ENCODE measurements at places on chromosomes 4 and X. TPM values are rescaled to one million over a fixed set of nuclear protein-coding genes. Genes with fewer than 3 reads are reported as not detected.
A peak's percentile ranks its signal among the peaks of the same experiment; 100 is the strongest.

DNA sequence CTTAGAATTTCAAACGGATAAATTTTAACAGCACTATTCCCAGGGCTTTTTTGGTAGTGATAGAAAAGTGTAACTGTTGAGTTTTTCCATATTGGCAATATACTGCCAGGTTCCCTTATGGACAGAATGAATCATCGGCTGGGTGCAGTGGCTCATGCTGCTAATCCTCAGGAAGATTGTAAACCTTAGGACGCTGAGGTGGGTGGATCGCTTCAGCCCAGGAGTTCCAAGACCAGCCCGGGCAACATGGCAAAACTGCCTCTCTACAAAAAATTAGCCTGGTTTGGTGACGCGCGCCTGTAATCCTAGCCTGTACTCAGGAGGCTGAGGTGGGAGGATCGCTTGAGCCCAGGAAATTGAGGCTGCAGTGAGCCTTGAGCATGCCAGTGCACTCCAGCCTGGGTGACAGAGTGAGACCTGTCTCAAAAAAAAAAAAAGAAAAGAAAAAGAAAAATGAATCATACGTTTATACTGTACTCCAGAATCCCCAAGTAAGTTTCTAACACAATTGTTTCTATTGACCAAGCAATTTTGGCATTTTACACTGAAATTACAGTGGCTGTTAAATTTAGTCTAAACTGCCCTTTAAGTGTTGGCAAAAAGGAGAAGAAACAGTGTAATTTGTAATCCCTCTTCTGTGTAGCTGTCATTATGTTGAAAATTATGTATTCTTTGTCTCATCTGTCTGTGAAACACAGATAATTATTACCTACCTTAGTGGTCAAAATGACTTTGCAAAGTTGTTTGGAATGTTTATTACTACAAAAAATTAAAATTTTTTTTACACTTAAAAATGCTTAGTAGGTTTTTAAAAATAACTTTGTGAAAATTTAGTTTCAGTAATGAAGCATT lies 1.8 kb downstream of the SLC30A9 start:
- DNase-seq = no peak

- DNase-seq = no peak
These were observed 24.4 kb downstream of the RTL5 start for GRCh38 chrX:72107320-72107719.

DNA sequence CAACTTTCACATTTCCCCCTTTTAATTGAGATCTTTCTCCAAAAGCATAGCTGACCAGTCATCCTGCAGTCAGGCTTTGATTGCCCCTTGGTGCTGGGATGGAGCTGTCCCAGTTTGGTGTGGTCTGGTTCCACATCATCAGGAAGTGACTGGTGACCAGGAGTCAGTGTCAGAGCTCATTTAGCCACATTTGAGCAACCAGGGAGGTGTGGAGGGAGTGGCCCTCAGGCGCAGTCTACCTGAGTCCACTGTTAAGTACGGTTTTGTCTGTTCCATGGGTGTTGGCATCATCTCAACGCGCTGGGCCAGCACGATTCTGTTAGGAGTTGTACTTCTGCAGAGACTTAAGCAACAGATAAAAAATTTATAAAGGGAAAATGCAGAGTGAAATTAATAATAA lies 52.6 kb downstream of the RGS12 start:
- DNase-seq = no peak

DNA sequence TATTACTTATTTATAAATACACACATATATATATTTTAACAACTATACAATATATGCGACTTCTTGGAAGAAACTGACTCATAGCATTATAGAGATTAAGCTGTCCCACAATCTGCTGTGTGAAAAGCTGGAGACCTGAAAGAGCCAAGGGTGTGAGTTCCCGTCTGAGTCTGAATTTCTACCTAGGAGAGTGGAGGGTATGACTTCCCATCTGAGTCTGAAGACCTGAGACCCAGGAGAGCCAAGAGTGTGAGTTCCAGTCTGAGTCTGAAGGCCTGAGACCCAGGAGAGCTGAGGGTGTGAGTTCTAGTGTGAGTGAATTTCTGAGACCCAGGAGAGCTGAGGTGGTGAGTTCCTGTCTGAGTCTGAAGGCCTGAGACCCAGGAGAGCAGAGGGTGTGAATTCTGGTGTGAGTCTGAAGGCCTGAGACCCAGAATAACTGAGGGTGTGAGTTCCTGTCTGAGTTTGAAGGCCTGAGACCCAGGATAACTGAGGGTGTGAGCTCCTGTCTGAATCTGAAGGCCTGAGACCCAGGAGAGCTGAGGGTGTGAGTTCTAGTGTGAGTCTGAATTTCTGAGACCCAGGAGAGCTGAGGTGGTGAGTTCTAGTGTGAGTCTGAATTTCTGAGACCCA lies 8.9 kb upstream of the P2RY8 start:
- DNase-seq = peak; percentile 39

DNA sequence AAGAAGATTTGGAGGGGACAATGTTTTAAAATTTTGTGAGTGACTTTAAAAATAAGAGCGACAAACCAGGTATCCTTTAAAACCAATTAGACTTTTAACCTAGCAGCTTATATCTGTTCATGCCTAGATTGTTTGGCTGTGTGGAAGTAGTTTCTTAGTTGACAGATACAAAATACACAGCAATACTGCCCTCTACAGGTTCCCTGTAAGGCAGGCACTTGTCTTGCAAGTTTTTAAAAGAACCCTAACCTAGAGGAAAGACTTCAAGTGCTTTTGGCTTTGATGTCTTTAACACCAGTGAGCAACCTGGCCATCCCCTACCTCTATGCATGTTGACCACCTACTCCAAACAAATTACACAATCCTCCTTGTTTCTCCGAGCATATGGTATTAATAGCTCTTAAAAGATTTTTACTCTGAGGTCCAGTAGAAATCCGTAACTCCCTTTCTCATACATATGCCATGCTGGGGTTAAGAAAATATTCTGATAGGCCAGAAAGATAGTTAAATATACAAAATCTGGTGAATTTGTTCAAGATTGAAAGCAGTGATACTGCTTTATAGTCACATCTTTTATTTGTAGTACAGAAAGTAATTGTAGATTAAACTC lies 273.0 kb downstream of the ARHGAP24 start:
- no peak for DNase-seq

- no peak for DNase-seq
These were observed 76.5 kb downstream of the RELL1 start for GRCh38 chr4:37609626-37610025.

- DNase-seq = no peak
These were observed 83.1 kb downstream of the GRIA3 start for GRCh38 chrX:123267220-123267619.

DNA sequence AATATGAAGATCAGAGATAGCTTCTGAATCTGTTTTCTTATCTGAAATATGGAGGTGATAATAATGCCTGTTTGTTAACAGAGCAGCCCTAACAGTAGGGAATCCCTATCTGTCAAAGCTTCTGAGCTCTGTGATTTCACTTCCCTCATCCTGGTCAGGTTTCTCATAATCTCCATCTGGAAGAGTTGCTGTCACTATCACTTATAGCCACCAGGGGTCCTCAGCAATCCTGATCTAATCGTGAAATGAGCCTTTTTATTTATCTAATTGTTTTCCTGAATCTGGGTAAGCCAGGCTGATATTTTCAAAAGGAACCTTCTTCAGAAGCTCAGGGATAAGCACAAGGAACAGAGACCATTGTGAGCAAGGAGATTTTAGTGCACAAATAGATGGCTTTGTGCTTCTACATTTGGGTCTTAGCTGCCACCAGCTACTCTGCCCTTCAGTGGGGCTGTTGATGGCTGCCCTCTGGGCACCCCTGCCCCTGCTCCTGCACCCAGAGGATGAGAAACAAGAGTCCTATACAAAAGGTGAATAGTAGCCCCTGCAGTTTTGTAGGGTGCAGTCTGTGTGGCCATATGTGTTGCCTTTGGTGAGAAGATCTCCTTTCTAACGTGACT lies 196.4 kb upstream of the RADX start:
- no peak for DNase-seq

DNA sequence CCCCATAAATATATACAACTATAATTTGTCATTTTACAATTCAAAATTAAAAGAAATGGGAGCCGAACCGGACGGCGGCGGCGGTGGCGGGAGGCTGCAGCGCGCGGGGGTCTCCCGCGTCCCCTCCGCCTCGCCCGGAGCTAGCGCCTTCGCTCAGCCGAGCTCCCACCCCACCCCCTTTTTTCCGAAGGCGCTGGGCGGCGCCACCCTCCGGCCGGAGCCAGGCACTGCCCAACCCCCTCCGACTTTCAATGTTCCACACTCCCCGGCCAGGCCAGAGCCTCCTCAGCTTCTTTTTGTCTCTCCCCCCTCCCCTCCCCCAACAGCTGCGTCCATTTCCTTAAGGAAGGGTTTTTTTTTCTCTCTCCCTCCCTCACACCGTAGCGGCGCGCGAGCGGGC lies 214.1 kb upstream of the GEMIN8 start:
- no peak for DNase-seq

DNA sequence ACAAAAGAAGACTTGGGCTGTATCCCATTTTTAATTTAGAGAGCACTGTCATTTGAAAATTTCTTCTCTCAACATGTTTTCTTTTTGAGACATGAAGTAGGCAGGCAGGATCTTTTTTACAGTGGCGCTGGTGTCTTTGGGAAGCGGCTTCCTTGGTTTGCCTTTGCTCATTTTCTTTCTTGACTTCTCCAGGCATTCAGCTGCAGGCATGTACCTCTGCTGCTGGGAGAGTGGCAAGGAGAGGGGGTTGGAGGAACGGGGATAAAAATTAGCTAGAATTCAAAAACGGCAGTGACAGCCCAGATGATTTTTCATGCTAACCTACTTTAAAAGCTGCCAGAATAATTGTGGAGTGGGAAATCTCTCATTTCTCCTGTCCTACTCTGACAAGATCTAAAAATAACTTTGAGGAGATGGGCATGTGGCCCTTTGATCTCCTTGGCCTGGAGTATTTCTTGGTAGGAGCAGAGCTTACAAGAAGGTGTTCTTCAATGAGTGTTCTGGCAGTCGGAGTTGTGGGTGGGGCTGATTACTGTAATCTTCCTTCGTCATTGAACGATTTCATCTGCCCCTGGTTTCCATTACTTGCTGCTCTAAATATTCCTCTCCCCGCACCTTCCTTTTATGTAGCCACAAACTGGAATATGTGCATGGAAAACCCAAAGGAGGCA lies 54.8 kb downstream of the TBL1X start:
- no peak for DNase-seq

DNA sequence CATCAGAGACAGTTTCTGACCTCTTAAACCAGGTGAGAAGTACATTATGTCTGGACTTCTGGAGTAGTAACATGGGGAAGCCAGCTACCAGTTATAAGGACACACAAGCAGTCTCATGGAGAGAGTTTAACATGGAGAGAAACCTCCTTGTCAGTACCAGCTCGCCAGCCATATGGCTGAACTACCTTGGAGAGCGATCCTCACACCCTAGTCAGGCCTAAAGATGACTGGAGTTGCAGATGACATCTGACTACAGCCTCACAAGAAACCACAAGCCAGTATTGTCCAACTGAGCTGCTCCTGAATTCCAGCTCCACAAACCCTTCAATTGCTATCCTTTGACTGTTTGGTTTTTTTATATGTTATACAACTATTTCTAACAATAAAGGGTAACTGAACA lies 49.8 kb downstream of the PDHA2 start:
- DNase-seq = no peak

DNA sequence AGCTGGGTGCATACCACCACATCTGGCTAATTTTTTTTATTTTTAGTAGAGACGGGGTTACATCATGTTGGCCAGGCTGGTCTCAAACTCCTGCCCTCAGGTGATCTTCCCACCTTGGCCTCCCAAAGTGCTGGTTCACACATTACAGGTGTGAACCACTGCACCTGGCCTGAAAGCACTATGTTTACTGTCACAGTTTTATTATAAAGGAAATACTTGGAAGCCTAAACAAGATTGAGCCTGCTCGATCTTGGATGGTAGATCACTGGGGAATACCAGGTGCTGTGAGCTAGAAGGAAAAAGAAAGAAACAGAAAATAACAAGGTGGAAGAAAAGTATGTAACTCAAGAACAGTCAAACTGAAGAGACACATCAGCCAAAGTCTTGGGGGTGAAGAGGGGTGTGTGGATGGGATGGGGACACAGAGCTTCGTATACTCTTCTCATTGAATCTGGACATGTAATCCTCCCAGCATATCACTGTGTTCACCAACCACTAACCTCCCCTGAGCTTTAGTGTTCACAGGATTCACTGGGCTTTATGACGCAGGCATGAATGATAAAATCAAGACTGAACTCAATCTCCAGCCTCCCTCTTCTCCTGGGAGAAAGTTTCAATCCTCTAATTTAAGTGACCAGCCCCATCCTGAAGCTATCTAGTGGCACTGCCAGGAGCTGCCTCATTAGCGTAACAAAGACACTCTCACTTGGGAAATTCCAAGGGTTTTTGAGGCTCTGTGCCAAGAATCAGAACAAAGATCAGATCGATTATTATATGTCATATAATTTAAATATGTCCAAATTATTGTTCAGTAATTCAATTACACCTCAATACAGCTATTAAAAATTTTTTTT lies 40.9 kb downstream of the PDS5A start:
- DNase-seq = no peak

DNA sequence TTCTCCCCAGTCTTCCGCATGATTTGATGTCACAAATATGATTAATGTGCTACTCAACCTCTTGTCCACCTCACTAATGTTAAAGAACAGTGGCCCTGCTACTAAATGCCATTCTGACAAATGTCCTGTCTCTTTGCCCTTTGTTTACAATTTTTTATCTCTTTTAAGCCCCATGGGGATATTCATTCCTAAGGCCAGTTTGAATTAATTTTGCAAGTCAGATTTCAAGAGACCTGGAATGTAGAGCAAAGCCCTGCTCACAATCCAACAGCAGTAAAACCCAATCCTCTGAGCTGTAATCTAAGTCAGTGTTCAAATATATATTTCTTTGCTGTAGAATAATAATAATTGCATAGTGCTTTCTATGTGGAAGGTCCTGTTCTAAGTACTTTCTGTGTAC lies 81.2 kb downstream of the LDB2 start:
- no peak for DNase-seq

GRCh38 chr4:110508827-110509710 lies 33.1 kb downstream of the ENPEP start:
- DNase-seq = no peak

DNA sequence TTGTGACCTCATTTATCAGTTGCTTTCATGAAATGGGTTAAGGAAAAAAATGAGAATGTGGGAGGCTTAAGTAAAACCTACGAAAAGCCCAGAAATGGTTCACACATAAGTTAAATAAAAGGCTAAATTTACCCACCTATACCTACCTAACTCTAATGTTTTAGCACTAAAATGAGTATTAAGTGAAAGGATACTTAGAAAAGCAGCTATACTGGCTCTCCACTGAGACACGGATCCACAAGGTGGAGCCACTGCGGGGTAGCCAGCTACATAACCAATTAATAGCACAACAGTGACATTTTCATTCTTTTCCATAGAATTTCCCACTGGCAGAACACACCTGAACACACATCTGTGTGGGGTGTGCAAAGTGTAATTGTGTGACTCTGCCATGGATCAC lies 101.9 kb downstream of the MAML3 start:
- DNase-seq = no peak

- DNase-seq = no peak
These were observed 619.5 kb upstream of the SMIM31 start for GRCh38 chr4:164134388-164134787.

INTS12 gene
- 15.9 TPM for total RNA-seq

GLRA2 gene
- total RNA-seq = not detected

CT55 gene
- total RNA-seq = not detected

PSMD10 gene
- total RNA-seq = 31.9 TPM

NWD2 gene
- 29.0 TPM for total RNA-seq

Data from mesenteric fat pad (tissue), 1 donor.